ENCODE measurements at places on chromosomes 12 and 14.

GRCh38 chr12:9363145-9363544 is 154.9 kb upstream of the PZP start:
- no peak for DNase-seq

GRCh38 chr12:100185361-100185894 is 15.2 kb upstream of the ACTR6 start:
- no peak for DNase-seq

GRCh38 chr12:96015672-96016071 is 19.5 kb upstream of the HAL start:
- no peak for DNase-seq

- DNase-seq = no peak
Measured at GRCh38 chr12:13451776-13452175, 255.2 kb downstream of the EMP1 start.

- DNase-seq = no peak
Measured at GRCh38 chr12:64678248-64678647, 68.0 kb downstream of the RASSF3 start.

DNA sequence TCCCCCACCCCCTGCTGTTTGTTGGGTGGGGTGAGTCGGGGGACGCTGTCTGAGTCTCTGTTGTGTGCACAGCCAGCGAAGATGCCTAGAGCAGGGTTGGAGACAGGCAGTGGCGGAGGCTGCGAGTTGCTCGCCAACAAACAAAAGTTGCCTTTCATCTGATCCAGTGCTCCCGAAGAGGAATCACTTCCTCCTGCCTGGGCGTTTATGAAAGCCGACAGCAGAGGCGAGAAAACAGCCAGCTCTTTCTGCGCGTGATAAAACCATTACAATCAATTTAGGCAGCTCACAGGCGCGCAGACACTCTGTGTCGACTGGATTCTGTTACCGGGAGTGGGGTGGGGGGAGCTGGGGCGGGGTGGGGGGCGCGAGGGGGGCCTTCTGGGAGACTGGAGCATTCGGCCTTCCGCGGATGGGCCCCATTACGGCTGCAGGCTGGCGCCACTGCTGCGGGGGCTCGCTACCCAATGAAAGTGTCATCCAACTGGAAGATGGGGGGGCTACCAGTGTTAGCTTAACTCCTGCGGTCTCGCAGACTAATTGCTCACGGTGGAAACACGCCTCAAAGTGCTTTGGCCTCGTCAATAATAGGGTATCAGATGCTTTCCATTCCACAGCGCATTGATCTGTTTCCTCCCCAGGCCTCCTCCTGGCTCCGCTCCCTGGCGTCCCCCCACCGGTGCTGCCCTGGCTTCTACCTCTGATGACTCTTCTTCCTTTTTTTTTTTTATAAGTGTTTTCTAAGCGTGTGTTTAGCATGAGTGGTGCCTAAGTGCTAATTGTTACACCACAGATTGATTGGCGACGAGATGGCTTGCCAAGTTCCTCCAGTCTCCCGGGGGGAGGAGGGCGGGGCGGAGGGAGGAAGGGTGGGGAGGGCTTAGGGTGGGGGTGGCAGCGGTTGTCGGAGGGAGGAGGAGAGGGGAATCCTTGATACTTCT is 678.4 kb downstream of the MED13L start:
- peak; percentile 14 for DNase-seq

- DNase-seq = no peak
Measured at GRCh38 chr14:105315941-105316576, 1.5 kb downstream of the PACS2 start.

DNA sequence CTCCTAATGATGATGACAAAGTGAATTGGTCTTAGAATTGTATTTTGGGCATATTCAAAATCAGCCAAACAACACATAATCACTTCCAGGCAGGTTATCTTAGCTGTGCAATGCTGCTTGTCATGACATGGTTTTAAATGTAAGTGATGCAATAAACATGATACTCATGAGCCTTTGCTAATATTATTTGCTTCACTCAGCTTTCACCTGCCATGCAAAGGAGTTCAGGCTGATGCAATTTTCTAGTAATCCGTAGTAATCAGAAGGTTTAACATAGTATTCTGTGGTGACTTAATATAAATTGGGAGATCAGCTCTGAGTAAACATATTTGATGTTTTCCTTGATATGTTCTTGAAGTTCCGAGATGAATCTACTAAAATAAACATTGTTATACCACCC is 29.1 kb downstream of the TMEM260 start:
- no peak for DNase-seq

GRCh38 chr14:47511829-47512228 is 163.6 kb downstream of the MDGA2 start:
- DNase-seq = no peak

GRCh38 chr14:105316968-105317510 is 2.5 kb downstream of the PACS2 start:
- DNase-seq = no peak

- DNase-seq = no peak
Measured at GRCh38 chr14:63663428-63664341, 22.0 kb upstream of the WDR89 start.

GRCh38 chr12:122128481-122128880 is 45.5 kb downstream of the IL31 start:
- DNase-seq = no peak

DNA sequence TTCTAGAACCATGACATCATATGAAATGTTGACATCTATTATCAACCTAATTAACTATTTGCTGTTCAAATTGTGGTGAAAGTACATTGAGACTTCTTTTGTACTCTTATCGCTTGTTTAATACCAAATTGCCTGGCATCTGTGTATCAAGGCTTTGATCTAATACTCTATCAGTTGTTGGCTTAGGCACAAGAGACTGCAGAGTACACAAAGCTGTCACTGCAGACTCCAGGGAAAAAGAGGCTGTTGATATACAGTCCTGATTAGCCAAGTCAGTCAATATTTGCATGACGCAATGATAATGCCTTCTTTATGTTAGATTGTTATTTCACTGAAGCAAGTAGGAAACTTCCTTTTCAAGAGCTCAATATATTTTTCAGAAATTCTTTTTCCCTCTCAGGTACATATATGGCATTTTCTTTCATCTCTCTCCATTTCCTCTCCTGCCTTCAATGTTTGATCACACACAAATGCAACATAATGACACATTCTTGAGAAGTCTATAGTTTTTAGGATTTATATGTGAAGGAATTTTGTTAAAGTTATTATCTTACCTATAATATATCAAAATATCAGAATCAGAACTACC is 32.3 kb upstream of the PTCSC3 start:
- DNase-seq = no peak

GRCh38 chr14:20624495-20625070 is 16.9 kb downstream of the OR6S1 start:
- peak; percentile 29 for DNase-seq

GRCh38 chr14:75303381-75303789 is 24.8 kb downstream of the FOS start:
- peak; percentile 58 for DNase-seq

DNA sequence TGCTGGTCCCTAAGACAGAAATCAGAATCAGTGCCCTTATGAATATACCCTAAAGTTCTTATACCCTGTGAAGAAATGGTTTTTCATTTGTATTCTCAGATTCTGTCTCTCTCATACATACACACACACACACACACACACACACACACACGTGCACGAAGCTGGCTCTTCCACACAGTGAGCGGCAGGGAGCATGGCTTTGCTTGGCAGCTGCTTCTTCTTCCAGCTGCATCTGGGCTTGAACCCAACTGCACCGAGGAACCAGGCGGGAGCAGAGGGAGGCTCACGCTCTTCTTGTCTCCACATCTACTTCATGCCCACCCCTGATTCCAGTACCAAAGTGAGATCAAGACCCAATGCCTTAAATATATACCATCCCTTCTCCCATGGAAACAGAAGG is 19.4 kb downstream of the GRIN2B start:
- DNase-seq = no peak

- no peak for DNase-seq
Measured at GRCh38 chr12:127162902-127163301, 1104.1 kb upstream of the TMEM132C start.

DNA sequence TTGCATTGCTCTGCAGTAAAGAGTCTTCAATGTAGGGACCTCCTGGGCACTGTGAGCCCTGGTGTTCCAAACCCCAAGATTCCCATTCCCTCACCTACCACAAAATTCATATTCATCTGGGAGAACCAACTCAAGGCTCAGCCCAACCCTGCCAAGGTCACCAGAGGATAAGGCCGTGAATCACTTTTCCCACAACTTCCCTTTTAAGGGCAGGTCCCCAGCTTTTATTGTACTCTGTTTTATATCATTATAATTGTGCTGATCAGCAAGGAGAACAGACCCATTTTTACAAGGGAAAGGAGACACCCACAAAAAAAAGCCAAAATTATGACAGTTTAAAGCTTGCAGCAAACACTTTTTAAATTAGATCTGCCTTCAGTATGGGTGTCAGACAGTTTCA is 363.0 kb upstream of the FKBP4 start:
- DNase-seq = no peak

DNA sequence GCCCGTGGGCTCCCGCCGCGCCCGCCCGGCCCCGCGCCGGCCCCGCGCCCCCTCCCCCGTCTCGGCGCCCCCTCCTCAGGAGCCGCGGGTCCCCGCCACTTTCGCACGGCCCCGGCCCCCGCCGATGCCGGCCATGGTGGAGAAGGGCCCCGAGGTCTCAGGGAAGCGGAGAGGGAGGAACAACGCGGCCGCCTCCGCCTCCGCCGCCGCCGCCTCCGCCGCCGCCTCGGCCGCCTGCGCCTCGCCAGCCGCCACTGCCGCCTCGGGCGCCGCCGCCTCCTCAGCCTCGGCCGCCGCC is 263 bp downstream of the RCOR1 start:
- no peak for DNase-seq

DNA sequence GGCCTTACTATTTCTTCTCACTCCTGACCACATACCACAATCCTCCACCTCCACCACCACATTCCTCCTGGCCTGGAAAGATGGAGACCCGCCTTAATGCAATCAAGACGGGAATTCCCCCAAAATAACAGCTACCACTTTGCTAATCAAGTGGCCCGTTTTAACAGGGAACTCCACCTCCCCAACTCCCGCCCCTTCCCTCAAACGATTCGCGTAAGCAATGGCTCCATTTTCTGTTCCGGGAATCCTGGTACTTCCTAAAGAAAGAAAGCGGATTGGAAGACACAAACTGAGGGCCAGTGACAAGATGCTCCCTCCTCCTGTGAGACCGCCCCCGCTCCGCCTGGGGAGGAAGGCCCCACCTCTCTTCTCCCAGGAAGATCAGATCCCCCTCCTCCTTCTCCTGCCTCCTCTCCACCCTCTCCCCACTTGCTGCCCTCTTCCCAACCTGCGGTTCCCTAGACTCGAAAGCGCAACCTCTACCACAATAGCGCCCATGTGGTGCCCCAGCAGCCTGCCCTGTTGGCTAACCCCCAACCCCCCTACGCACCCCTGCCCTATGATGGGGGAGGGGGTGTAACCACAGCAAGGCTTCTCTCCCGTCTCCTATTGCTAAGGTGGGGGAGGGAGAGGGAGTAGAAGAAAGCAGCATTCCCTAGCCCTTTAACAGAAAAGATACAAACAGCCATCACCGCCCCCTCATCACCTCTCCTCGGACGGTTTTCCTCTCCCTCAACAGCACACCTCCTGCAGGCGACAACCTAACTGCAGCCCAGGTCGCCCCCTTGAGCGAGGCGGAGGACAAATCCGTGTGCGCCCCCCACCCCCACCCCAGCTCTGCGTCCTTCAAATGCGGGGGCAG is 777 bp downstream of the ARF3 start:
- peak; percentile 70 for DNase-seq

DNA sequence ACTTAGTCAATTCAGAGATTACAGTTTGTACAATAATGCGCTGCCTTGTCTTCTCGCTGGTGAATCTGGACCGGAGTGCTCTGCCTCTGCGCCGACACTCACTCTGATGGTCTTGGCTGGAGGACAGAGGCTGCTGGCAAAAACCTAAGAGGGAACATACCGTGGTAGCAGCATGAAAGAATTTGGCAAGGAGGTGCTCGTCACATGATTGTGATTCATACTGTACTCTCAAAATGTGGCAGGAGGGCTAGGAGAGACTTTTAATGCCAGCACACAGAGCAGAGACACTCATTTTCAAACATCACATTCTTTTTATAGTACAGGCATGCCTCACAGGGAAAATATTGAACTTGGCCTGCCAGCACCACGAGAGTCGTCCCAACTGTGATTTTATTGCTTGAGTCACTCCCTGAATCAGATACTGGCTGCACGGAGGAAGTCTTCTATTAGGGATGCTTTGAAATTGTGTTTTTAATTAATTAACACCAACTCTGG is 67.8 kb downstream of the HMGA2 start:
- DNase-seq = no peak

GRCh38 chr12:86613311-86613710 is 357.1 kb upstream of the MGAT4C start:
- no peak for DNase-seq

DNA sequence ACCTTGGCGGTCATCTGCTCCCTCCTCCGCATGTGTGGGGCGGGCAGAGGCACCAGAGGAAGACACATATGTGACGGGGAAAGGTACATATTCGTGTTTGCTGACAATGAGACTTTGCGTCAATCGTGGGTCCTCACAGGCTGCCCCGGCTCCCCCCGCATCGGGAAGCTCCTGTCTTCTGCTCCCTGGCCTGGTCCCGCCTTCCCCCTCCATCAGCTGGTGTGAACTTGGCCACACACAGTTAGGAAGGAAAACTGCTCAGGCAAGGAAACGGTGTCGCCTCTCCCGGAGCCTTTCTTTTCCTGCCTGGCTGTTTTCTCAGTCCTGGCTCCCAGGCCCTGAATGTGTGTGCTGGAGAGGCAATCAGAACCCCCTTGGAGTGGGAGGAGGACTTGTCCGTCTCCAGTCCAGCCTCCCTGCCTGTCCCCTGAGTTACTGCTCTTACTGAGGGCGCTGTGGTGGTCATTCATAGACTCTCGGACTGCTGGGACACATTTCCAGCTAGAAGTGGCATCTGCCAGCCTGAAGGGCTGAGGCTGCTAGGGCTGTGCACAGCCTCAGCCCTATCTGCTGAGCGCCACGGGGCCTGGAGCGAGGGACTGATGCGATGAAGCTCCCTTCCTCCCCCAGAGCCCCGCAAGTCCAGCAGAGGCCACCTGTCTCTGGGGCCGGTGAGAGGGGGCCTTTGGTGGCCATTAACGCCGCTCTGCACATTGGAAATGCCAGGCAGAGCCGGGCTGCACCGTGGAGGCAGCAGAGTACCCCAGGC is 44.2 kb upstream of the TSPAN9 start:
- DNase-seq = no peak

GRCh38 chr14:102568115-102568614 is 24.3 kb upstream of the RCOR1 start:
- DNase-seq = no peak

All from neural crest cell (in vitro differentiated cells).